Activated effector memory CD4-positive, alpha-beta T cell treated with Interleukin-2 at 50 U/mL for 16 hours (primary cell): ENCODE measurements at places on chromosomes 16 and 17.
A peak's percentile ranks its signal among the peaks of the same experiment; 100 is the strongest.

DNA sequence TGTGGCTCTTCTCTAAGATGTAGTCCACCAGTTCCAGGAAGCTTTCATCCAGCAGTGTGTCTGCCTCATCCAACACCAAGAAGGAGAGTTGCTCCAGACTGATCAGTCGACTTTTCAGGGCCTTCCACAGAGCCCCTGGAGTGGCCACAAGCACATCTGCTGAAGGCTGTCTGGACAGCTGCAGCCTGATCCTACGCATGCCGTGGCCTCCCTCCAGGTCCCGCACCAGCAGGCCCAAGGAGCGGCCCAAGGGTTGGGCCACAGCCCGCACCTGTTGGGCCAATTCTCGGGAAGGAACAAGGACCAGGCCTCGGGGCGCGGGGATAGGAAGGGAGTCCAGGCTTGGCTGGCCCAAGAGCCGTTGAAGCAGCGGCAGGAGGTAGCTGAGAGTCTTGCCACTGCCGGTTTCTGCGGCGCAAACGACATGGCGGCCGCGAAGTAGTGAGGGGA, 729 bp downstream of the DDX28 start:
- DNase-seq: no peak

GRCh38 chr16:85157813-85158742, 45.8 kb upstream of the CIBAR2 start:
- no peak for DNase-seq

- DNase-seq: no peak
Observed at GRCh38 chr16:522320-523096, 5.0 kb upstream of the CAPN15 start.

GRCh38 chr16:83929811-83930555, 23.1 kb upstream of the OSGIN1 start:
- no peak for DNase-seq

- DNase-seq: no peak
Observed at GRCh38 chr16:66551788-66552285, 539 bp upstream of the CKLF start.

DNA sequence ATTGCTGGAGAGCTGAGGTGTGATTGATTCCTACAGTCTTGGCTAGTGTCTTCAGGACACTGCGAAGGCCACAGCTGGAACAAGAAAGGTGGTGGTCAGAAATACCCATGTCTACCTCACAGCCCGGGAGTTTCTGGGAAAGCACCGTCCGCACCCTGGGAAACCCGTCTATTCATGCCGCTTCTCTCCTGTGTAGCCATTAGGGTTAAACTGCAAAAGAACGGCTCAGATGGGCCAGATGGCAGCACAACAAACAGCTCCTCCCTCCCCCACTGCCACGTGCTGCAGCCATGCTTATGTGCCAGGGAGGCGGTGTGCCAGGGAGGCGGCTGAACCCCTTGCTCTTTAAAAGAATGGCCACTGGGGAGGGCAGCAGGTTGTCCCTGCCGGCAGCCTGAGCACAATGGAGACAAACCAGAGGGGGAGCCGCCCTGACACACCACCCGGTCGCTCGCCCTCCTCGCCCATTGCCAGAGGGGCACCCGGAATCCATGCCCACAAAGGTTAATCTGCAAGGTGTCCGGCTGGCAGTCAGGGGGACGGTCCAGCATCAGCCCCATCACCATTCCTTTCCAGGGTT, 65.2 kb downstream of the CYTH1 start:
- no peak for DNase-seq

DNA sequence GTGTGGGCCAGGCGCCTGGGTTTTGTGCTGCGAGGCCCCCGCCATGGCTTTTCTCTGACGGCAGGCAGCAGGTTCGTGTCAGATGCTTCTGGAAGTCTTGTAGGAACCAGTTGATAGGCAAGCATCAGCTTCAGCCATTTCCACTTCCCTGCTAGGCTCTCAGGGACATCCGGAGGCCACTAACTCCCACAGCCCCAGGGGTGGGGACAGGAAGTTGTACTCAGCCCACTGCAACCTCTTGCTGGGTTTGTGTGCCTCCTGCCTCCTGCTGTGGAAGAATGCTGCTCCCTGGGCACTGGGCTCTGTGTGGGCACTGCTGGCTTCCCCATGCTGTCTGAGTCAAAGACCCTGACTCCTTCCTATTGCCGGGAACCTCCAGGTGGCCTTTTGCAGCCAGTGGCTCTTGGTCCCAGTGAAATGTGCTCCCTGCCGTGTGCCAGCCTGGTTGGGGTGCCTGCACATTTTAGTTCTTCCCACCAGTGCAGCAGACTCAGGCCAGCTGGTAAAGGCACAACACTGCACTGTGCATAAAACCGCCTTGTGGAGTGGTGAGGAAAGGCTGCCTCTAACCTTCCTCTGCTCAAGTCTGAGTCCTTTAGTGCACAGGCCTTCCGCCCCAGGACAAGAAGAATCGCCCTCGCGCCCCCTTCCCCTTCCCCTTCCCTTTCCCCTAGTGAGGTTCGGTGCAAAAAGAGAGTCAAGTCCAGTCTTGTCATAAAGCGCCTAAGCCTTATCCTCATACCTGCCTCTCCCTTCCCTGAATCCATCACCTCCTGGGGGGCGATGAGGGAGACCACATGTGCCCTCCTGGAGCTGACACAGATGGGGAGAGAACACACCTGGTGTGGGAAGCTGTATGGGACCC, 16.6 kb downstream of the LDHD start:
- DNase-seq: peak; percentile 35

DNA sequence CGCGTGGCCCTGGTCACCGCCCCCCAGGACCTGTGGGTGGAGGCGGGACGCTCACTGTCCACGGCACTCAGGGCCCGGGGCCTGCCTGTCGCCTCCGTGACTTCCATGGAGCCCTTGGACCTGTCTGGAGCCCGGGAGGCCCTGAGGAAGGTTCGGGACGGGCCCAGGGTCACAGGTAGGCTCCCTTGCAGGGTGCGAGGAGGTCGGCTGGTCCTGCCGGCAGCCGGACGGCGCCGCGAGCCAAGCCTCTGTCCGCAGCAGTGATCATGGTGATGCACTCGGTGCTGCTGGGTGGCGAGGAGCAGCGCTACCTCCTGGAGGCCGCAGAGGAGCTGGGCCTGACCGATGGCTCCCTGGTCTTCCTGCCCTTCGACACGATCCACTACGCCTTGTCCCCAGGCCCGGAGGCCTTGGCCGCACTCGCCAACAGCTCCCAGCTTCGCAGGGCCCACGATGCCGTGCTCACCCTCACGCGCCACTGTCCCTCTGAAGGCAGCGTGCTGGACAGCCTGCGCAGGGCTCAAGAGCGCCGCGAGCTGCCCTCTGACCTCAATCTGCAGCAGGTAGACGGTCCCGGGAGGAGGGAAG, 1.3 kb downstream of the GUCY2D start:
- no peak for DNase-seq

- DNase-seq: no peak
Observed at GRCh38 chr17:1634841-1635650, 6.4 kb upstream of the SLC43A2 start.
